ENCODE measurements at places on chromosomes 16 and 17.

- DNase-seq, result no peak
Measured at GRCh38 chr16:31464348-31464769, 5.1 kb downstream of the ARMC5 start.

DNA sequence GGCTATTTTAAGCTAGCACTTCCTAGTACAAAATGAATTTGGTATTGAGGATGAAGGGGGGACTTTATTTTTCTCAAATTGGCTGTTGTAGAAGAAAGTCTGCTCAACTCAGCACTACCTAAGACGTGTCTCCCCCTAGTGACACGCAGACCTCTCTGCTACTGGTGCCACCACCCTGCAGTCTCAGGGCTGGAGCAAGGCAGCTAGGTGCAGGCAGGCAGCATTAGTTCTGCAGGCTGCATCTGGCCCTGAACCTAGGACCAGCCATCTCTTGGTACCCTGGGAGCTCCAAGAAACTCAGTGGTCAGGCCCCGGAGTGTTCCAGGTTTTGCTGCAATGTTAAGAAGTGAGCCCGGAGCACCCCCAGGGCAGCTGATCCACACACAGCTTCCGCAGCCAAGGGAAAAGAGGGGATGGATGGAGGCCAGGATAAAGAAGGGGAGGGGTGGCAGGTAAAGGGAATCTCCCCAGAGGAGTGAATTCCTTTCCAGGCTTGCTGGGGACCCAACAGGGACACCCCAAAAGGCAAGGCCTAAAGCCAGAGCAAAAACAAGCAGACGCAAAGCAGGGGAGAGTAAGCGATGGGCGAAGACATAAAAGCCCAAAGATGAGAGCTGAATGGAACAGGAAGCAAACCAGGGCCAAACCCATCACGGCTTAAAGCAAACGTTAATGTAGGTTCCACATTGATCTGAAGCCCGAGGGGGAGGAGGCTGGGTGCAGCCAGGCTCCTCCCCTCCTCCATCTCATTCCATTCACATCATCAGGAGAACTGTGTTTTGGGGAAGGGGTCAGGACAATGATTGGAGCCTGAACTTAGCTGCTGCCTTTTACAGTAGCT, 200.5 kb downstream of the ZFHX3 start:
- peak; percentile 47 for DNase-seq

DNA sequence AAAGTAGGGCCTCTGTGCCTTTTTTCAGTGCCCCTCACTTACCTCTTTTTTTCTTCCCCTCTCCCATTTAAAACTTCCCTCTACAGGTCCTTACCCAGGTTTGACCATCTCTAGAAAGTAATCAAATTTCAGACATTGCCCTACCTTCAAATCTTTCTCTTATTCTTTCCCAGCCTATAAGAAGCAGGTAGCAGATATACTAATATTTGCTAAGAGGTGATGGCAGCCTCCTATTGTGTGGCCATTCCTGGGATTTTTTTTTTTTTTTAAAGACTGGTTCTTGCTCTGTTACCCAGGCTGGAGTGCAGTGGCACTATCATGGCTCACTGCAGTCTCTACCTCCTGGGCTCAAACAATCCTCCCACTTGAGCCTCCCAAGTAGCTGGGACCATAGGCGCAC, 111.1 kb upstream of the HAS3 start:
- no peak for DNase-seq

DNA sequence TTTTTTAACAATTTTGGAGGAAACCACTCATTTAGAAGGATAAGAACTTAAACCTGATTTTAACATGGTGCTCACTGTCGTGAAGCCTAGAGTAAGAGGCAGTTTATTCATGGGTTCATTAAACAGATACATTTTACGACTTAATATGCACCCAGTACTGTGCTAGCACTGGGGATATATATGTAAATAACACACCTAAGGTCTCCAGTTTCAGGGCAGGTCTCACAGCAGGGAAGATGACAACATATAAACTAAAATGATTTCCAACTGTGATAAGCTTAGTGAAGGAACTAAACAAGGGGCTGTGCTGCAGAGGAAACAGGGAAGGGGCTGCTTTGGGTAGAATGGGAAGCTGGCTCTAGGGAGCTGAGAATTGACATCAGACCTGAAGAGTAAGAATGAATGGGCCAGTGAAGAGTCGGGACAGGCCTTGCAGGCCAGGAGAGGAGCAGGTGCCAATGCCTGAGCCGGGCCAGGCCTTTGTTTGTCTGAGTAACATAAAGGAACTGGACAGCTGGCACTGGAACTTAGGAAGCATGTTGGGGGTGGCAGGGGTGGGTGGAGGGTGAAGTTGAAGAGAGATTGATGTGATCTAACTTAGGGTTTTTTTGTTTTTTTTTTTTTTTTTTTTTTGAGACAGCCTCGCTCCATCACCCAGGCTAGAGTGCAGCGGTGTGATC, 12.1 kb downstream of the NT5M start:
- DNase-seq, result no peak

DNA sequence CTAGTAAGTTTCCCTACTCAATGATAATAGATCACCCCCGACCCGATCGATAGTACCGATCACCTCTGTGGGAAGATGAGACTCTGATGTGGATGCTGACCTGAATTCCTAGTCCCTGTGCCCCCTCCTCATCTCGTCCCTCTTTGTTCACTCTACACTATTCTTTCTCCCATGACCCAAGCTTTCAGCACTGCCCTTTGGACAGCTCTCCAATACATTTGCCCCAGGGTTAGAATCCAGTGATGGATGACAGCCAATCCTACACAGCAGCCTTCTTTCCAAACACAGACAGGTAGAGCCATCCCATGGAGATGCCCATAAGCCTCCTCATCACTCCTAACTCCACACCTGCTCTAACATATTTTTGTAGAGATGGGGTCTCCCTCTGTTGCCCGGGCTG, 141.1 kb downstream of the GSG1L start:
- DNase-seq, result peak; percentile 3

GRCh38 chr17:77738751-77739531, 219.6 kb upstream of the TNRC6C start:
- peak; percentile 8 for DNase-seq

- no peak for DNase-seq
Measured at GRCh38 chr16:1027501-1027815, 45.1 kb upstream of the SSTR5 start.

- peak; percentile 61 for DNase-seq
Measured at GRCh38 chr17:63697341-63698286, 2.3 kb downstream of the LIMD2 start.

DNA sequence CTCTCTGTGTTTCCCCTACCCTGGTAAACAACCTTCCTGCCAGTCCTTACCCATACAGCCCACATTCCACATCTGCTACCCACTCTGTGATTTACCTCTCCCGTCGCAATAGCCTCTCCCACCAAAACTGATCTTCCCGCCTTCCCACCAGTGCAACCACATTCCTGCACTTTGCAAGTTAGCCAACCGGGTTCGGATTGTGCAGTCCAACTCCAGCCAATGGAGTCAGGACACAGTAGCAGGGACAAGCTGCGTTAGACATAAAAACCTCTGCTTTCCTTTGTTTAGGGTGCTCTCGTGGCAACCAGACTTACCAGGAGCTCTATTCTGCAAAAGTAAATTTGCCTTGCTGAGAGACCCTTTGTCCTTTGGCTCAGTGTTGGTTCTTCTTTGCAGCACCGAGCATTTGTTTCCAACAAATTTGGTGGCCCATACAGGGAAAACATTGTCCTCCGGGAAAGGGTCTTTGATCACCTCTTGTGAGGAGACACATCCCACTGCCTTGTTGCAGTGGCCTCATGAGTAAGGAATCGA, 1.4 kb downstream of the HPR start:
- no peak for DNase-seq

- DNase-seq, result peak; percentile 14
Measured at GRCh38 chr17:29379084-29379991, 10.8 kb upstream of the TAOK1 start.

GRCh38 chr17:67624886-67625656, 92.7 kb upstream of the NOL11 start:
- DNase-seq, result no peak

DNA sequence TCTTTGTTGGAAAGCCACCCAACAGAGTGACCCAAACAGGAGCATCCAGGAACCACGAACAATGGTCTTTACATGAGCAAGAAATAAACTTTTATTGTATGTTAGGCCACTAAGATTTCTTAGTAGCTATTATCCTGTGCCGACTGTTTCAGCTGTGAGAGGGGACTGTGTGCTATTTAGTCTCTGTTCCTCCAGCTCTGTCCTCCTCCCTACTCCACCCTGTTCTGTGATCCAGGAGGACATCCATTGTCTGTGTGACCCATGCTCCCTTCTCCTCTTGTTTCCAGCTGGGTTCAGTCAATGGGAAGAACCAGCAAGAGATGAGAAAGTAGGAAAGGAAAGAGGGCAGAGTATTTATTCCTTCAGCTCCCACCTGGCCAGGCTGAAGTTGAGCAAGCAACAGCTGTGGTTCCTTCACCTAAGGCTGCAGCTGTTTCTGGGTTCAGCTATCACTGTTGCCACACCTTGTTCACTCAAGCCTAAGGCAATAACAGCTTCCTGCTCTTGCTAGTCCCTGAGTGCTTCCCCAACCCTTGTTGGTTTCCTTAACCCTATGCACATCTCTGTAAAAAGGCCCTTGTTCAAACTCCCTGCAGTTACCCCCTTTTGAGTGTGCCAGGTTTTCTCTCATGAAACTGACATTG, 14.9 kb upstream of the B4GALNT2 start:
- DNase-seq, result no peak

DNA sequence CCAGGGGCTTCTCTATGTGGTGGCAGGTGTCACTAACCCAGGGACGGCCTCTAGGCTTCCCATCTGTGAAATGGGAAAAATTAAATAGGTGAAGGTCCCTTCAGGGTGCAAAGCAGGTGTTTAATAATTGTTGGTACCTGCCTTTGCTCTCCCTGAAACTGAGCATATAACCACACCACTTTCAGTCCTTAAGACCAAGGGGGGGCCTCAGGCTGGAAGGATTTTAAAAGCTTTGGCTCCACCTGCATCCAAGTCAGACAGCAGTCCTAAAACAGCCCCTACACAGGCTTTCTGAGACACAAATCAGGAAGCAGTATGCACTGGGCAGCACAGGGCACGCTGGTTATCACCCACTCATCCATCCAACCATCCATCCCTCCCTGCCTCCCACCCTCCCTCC, 55.0 kb downstream of the TK2 start:
- DNase-seq, result no peak

DNA sequence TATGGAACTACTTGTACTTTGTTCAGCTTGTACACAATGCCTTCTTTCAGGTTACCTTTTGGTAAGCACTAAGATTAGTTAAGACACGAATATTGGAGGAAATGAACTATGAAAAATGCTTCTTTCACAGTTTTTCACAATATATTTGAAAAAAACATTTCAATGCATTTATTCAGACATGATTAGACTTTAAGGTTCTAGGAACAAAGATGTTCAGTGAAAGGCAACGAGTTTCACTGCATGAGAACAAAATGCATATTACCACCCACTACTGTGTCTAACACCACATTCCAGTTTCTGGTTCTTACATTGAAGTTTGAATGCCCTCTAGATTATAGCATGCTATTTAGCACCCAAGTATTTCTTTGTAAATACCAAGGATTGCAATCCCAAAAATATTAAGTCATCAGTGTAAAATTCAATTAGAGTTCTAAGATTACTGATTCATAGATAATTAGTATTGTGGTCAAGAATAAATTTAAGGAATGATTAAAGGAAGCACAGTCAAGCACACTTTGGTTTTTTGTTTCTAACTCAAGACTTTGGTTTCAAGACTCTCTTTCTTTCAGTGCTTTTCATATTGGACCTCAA, 261.7 kb downstream of the CEP112 start:
- peak; percentile 10 for DNase-seq

- peak; percentile 52 for DNase-seq
Measured at GRCh38 chr16:56610609-56611111, 2.3 kb downstream of the MT2A start.

- DNase-seq, result no peak
Measured at GRCh38 chr16:86218479-86219170, 291.7 kb upstream of the FOXF1 start.

DNA sequence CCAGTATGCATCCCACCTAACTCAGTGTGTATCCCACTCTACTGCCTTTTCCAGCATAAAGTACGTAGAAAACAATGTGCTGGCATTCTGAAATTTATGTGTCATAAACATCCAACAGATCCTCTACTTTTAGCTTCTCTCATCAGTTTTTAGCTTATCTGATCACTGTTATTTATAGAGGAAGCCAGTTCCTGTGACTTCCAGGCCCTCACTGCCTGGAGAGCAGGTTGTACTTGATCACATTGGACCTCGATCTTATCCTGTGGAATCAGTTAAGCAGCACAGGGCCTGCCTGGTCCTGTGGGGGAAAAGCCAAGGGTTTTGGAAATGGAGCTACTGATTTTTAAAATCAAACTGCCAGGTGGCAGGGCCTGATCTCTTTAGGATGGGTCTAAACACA, 30.8 kb downstream of the PRSS54 start:
- DNase-seq, result no peak

GRCh38 chr17:73833775-73834488, 189.7 kb upstream of the SDK2 start:
- no peak for DNase-seq

- no peak for DNase-seq
Measured at GRCh38 chr17:66682283-66682682, 152.6 kb upstream of the CACNG5 start.

DNA sequence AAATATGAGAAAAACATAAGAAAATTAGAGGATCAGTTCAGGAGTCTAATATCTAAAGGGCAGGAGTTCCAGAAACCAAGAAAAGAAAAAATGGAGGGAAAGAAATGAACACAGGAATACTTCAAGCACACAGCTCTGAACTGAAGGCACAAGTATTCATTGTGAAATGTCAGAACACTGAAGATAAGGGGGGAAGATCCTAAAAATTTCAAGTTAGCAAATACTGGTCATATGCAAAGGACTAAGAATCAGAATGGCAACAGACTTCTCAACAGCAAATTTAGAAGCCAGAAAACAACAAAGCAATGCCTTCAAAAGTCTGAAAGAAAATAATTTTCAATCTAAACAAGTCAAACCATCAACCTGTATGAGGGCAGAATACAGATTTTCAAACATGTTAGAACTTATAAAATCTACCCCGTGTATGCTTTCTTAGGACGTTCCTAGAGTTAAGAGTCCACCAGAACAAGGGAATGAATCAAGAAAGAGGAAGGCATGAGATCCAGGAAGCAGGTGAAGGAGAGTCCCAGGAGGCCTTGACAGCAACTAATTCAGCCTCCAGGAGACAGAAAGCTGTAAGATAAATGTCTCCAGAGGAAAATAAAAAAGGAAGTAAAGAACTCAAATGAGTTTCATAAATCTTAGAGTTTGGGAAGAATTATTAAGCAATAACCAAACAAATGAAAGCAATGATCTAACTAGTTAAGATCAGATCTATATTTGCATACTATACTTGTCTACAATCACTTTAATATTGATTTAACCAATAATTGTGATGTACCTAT, 2.8 kb downstream of the BRD7 start:
- DNase-seq, result no peak

DNA sequence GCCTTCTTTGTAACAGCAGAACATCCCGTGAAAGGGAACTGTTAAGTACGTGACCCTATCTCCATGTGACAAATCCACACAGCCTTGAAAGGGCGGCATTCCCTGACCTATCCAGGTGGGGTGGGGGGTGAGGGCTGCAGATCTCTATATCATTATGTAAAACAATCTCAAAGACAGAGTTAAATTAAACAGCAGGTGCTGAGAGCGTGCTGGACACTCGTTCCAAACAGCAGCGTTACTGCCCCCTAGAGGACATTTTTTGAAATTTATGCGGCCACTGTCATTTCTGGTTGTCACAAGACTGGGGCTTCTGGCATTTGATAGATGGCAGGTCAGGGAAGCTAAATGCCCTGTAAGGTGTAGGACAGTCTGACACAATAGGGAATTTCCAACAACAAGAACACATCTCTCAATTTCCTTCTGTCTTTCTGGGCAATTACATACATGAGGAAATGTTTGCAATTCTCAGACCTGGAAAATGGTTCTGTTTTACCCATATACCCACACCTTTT, 6.7 kb upstream of the SLC25A39 start:
- DNase-seq, result peak; percentile 72

- no peak for DNase-seq
Measured at GRCh38 chr16:64962786-64963185, 159.1 kb downstream of the CDH11 start.

Data from GM23248 (cell line).